Activated T-cell treated with anti-CD3 and anti-CD28 coated beads, Interleukin-2, amount 50 U/mL, for 72 hours (primary cell): ENCODE measurements at places on chromosomes 3 and 15. TPM values are rescaled to one million over a fixed set of nuclear protein-coding genes. Genes with fewer than 3 reads are reported as not detected.

GRCh38 chr15:59491062-59491461 is 53.1 kb downstream of the FAM81A start:
- no peak for DNase-seq

The MYZAP gene
- total RNA-seq = 0.24 TPM

DNA sequence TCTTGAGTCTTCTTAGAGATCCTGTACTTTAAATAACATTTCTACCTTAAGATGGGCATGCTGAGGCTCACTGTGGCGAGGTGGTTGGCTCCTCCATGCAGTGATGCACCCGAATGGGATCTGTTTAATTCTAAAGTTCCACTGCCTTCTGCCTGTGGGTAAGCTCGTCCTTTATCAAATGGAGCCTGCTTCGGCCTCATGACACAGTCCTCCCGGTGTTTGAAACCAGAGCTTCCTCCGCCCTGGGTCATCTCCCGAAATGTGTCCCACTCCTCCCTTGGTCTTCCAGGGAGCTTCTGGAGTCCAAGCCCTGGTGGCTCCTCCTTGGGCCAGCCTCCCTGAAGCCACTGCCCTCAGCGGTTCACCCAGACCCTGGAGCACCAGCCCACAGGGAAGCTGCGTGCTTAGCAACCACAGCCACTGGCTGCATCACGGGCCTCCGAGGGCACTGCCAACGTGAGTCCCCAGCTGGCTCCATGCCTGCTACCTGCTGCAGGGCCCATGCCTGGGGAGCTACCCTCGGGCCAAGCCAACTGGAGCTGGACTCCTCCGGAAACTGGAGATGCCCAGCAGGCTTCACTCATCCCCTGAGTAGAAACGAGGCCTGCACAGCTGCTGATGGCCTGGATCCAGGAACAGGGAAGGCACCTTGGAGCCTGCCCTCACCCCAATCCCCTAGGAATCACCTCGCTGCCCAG is 3.3 kb downstream of the RHCG start:
- no peak for DNase-seq

The SKIL gene
- 37.3 TPM for total RNA-seq

- no peak for DNase-seq
Observed at GRCh38 chr3:129835198-129835597, 58.3 kb downstream of the TMCC1 start.

The CHAC1 gene
- total RNA-seq = 83.0 TPM

- no peak for DNase-seq
Observed at GRCh38 chr3:78221300-78221699, 1181.4 kb downstream of the ROBO2 start.

DNA sequence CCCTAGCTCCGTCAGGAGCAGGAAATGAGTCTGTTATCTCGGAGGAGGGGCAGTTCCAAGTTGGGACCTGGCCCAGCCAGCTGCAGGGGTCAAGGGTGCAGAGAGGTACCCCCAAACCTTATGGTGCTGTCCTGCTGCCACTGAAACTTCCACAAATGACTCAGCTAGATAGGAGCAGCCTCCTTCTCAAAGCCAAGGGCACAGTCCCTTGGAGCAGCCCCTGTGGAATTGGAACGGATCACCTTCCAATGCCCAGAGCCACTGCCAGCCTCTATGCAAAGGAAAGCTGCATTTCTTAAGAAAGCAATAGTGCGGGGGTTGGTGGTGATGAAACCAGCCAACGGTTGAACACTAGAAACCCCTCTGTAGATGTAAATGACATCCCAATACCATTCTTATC is 19.6 kb upstream of the LRRK1 start:
- DNase-seq = no peak

- DNase-seq = no peak
Observed at GRCh38 chr3:87069971-87070370, 79.0 kb upstream of the VGLL3 start.

The SLC6A1 gene
- not detected for total RNA-seq

GRCh38 chr3:134704133-134704532 is 53.3 kb upstream of the KY start:
- no peak for DNase-seq

- peak; percentile 27 for DNase-seq
Observed at GRCh38 chr3:42839616-42840015, 30.4 kb downstream of the ACKR2 start.

The SV2B gene
- 0.17 TPM for total RNA-seq

The CCR1 gene
- 0.51 TPM for total RNA-seq

DNA sequence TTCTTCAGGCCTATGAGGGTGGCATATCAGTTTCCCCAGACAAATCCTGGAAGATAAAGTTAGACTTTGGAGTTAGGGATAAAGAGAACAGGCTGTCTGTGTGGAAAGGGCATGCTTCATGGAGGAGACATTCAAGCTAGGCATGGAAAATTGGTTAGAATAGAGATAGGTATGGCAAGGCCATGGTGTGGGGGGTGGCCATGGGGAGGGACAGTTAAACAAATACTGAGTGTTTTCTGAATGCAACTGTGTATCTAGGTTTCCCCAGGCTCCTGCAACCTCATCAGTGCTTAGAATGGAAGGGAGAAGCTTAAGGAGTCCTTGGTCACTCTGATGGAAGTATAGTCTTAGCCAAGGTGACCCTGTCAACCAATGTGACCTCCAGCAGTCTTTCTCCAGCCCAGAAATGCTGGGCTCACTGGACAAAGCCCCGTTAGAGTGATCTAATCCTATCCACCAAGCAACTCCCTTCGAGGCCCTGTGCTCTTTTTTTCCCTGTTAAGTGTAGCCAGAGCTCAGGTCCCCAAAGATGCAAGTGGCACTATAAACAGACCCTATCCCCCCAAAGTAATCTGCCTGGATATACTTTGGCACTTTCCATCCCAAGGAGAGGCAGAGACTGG is 5.5 kb upstream of the PKM start:
- DNase-seq = no peak
